ENCODE measurements at places on chromosomes 6 and 20.

- no peak for DNase-seq
Measured at GRCh38 chr6:83199173-83199862, 6.2 kb downstream of the RWDD2A start.

GRCh38 chr6:139239064-139239463, 52.7 kb downstream of the TXLNB start:
- DNase-seq = no peak

GRCh38 chr6:136525586-136526195, 24.5 kb downstream of the MAP7 start:
- DNase-seq = no peak

GRCh38 chr20:50514750-50515149, 4.6 kb downstream of the PTPN1 start:
- no peak for DNase-seq

DNA sequence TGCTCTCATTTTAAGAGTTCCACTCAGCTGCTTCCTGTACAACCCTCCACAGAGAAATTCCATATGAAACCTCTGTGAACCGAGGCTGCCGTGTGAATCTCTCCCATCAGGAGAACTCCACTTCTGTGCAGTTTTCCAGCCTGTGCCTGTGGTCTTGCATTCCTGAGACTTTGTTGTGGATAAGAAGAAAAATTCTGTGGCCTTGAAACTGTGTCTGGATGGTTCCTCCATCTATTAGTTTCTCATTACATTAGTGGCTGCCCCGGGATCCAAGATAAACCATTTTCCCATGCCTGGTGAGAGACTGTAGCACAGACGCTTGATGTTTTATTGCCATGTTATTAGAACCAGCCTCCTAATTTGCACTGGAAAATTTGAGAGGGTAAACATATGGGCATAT, 40.8 kb upstream of the TIAM2 start:
- no peak for DNase-seq

- no peak for DNase-seq
Measured at GRCh38 chr6:167781868-167782267, 44.8 kb upstream of the AFDN start.

- no peak for DNase-seq
Measured at GRCh38 chr6:75224303-75224926, 18.6 kb upstream of the COL12A1 start.

DNA sequence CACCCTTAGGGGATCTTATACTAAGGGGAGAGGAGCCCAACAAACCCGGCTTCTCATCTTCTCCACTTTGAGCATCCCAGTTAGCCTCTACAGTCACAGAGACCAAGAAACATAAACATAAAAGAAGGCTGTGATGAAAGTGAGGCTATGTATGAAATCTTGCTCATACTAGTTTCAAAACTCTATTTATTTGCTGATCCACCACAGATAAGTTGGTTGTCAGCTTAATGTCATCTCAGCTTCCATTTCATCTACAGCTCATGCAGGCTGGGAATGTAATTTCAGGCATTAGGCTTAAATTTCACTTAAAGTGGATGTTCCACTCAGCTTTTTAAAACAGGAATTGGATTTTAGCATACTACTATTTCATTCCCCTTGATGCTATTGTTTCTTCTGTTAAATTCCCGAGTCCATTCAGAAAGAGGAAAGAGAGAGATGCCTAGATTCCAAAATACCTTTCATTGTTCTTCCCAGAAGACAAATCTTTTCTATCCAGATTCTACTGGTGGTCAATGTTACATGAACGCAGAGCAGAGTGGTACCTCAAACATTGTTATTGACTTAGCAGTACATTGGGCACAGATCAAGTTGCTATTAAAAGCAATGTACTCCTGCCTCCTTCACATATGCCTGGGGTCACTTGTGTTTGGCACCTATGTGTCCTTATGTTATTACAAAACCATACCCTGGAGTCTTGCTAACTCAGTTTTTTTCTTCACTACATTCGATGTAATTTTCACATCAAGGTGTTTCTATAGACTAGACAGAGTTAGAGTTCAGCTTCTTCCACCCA, 149.0 kb downstream of the HACE1 start:
- DNase-seq = no peak

DNA sequence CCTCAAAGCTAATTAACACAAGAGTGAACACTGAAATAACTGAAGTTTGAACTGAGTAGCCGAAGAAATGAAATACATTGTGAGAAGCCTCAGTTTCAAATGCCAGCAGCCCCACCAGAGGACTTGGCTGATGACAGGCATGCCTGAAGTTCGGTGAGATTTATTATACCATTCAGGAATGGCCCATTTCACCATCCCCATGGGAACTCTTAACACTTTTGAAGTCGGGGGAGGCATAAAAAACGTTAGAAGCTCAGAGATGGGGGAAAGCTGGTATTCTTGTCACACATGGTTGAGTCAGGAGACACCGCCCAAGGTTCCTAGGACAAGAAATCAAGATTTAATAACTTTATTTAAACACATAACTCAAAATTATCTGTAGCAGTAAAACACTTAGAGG, 17.6 kb upstream of the SLC22A3 start:
- no peak for DNase-seq
